HCT116 (cell line): ENCODE measurements at places on chromosomes 16 and 17.
A peak's percentile ranks its signal among the peaks of the same experiment; 100 is the strongest.

DNA sequence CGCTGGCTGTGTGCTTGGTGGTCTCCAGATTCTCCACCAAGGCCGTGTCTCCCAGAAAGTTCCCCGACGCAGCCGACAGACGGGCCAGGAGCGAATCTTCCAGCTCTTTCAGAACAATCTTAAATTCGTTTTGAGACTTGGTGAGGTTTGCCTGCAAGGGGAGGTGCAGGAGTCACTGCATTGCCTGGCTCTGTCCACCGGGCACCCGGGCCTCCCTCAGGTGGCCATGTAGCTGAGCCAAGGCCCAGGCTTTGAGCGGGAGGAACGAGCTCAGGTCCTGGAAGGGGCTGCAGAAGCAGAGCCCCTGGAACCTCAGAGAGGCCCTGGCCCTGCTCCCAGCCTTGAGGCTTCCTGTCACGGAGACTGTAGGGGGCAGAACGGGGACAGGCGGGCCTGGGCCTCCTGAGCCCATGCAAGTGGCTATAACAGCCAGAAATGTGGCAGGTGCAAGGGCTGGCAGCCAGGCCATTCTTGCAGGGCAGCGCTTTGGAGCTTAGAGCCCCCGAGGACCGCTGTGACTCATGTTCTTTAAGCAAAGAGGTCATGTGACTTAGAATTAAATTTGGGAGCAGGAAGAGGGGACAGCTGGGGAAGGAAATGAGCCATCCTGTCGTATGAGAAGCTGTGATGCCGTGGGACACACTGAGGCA is 72.4 kb downstream of the PGS1 start:
- H3K27me3 ChIP-seq: no peaks in the 10 kb centered on the region
- no peak for DNase-seq
- no peaks in the 10 kb centered on the region for H3K4me1 ChIP-seq
- no peak overlapping the region for H3K27ac ChIP-seq
- no peak overlapping the region for H3K4me3 ChIP-seq

- DNase-seq: no peak
- no peaks in the 10 kb centered on the region for H3K27me3 ChIP-seq
- peaks cover 11% of the 10 kb centered on the region for H3K36me3 ChIP-seq
Measured at GRCh38 chr16:89506791-89507191, 1.4 kb upstream of the SPG7 start.

- H3K4me1 ChIP-seq: peaks cover 14% of the 10 kb centered on the region
- no peaks in the 10 kb centered on the region for H3K27me3 ChIP-seq
- DNase-seq: no peak
- H3K4me3 ChIP-seq: no peak overlapping the region
- no peaks in the 10 kb centered on the region for H3K36me3 ChIP-seq
- no peak overlapping the region for H3K27ac ChIP-seq
Measured at GRCh38 chr16:4019371-4019791, 96.9 kb downstream of the ADCY9 start.

DNA sequence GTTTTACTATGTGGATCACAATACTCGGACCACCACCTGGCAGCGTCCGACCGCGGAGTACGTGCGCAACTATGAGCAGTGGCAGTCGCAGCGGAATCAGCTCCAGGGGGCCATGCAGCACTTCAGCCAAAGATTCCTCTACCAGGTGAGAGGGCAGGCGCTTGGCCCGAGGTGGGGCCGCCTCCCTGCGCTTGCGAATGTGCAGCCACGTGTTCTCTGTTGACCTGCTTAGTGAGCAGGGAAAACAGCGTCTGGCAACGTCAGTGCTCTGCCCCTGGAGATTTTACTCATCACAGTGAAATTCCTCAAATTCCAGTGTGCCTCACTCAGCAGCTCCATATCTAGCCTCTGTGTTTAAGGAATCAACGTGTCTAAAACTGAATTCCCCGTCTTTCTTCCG is 33.4 kb upstream of the CLEC18A start:
- H3K27ac ChIP-seq: no peak overlapping the region
- H3K4me3 ChIP-seq: no peak overlapping the region

GRCh38 chr17:18160128-18160856 is 23.3 kb upstream of the ALKBH5 start:
- H3K27me3 ChIP-seq: no peaks in the 10 kb centered on the region
- H3K27ac ChIP-seq: no peak overlapping the region
- H3K36me3 ChIP-seq: no peaks in the 10 kb centered on the region
- H3K4me3 ChIP-seq: no peak overlapping the region
- peaks cover 42% of the 10 kb centered on the region for H3K4me1 ChIP-seq

GRCh38 chr17:63156986-63157385 is 191.0 kb downstream of the TANC2 start:
- no peaks in the 10 kb centered on the region for H3K4me1 ChIP-seq
- DNase-seq: no peak
- H3K27ac ChIP-seq: no peak overlapping the region
- no peaks in the 10 kb centered on the region for H3K27me3 ChIP-seq
- H3K4me3 ChIP-seq: no peak overlapping the region

DNA sequence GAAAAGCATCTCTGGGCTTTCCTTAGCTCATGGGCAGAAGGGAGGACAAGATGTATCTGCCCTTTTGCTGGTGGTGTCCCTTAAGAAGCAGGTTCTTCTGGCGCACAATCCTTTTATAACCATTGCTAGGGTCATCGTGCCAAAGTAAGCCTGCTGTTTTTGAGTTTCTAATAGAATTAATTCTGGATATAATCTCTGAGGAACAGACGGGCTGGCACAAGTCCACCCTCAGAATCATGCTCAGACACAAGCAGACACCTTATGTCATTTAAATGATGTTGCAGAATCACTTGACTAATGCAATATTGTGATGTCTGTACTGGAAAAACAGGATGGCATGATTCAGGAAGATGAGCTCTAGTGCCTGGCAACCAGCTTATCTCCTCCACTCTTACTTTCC is 18.8 kb upstream of the MMD start:
- no peak overlapping the region for H3K4me3 ChIP-seq
- no peak for DNase-seq
- no peak overlapping the region for H3K27ac ChIP-seq

- H3K36me3 ChIP-seq: no peaks in the 10 kb centered on the region
- peaks cover 3% of the 10 kb centered on the region; the same call in 1 of the 2 replicates for H3K4me1 ChIP-seq
- H3K27me3 ChIP-seq: no peaks in the 10 kb centered on the region
- no peak overlapping the region for H3K27ac ChIP-seq
- H3K4me3 ChIP-seq: no peak overlapping the region
- DNase-seq: no peak
Measured at GRCh38 chr17:27657620-27658019, 26.6 kb downstream of the LGALS9 start.

DNA sequence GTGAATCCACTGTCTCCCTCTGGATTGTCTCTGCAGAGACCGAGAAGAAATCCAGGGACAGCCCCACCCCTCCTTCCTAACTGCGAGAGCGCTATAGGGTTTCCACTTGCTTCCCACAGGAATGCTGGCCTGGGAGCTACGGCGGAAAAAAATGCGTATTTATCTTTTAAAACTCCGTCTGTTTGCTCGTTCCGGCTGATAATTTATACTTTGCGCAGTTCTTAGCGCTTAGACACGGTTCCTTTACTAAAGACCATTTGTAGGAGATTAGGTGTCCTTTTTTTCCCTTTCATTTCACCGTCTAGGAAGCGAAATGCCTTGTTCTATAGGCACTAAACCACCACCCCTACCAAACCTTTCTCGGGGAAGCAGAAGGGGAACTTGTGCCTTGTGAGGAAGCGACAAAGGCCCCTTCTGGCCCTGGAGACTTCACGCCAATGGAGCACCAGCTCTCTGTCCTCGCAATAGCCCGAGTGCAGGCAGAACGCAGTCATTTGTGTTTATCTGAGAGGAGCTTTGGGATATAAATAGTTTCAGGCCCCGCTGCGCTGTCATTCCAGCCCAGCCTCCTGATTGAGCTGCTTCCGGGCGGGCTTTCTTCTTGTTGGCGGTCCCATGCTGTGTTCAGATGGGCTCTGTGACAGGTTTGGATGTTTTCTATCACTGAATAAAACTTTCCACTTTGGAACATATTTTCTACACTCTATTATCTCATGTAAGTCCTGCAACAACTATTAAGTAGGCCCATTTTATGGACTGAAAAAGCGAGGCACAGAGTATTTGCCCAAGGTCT is 791 bp upstream of the SUPT4H1 start:
- peaks cover 34% of the 10 kb centered on the region; the same call in 1 of the 2 replicates for H3K36me3 ChIP-seq
- peak overlapping the region; percentile 61 for H3K4me3 ChIP-seq
- no peaks in the 10 kb centered on the region for H3K27me3 ChIP-seq

- H3K27me3 ChIP-seq: no peaks in the 10 kb centered on the region
- no peak overlapping the region for H3K27ac ChIP-seq
- no peaks in the 10 kb centered on the region for H3K4me1 ChIP-seq
- DNase-seq: no peak
Measured at GRCh38 chr16:51290442-51291285, 139.6 kb upstream of the SALL1 start.

- H3K4me1 ChIP-seq: no peaks in the 10 kb centered on the region
- H3K27ac ChIP-seq: no peak overlapping the region
- no peaks in the 10 kb centered on the region for H3K36me3 ChIP-seq
- H3K4me3 ChIP-seq: no peak overlapping the region
Measured at GRCh38 chr16:72299684-72300243, 127.8 kb upstream of the PMFBP1 start.

DNA sequence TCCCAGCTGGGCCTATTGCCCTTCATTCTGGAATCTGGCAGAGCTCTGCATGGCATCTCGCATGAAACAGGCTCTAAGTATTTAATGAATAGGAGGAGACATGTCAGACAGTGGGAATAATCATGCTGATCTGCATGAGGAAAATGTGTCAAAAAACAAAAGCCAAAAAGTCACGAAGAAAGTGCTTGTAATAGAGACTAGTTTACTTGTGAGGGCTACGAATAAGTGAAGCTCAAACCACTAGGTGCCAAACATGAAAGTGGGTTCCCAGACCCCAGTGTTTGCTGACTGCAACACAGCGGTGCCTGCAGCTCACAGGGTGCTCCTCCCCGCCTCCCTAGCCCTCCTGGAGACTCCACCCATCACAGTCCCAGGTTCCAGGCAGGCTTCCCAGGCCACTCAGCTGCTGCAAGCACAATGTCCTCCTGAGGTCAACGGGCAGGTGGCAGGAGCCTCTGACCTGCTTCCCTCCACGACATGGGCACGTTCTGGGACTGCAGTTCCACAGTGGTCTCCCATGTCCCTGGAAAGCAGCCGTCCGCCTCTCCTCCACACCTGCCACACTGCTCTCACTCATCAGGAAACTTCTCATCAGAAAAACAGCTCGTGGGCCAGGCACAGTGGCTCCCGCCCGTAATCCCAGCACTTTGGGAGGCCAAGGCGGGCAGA is 96.5 kb downstream of the ANKRD11 start:
- H3K27ac ChIP-seq: no peak overlapping the region
- no peak for DNase-seq
- H3K36me3 ChIP-seq: no peaks in the 10 kb centered on the region
- H3K27me3 ChIP-seq: no peaks in the 10 kb centered on the region

DNA sequence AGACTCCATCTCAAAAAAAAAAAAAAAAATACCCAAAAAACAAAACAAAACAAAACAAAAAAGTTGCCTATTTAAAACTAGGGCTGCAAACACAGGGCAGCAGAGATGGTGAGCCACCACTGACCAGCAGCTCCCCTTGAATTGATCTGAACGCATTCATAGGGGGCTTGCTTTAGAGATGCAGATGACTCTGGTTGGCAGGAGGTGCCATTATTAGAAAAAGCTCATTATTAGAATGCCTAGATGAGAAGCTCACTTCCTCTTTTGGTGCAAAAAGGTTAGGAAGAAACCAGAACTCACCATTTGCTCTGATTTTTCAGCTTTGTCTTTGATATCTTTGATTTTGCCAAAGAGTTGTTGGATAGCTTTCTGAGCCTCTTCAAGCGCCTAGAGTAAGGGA is 53.1 kb downstream of the VPS53 start:
- no peak overlapping the region for H3K4me3 ChIP-seq
- no peak overlapping the region for H3K27ac ChIP-seq
- no peak for DNase-seq

DNA sequence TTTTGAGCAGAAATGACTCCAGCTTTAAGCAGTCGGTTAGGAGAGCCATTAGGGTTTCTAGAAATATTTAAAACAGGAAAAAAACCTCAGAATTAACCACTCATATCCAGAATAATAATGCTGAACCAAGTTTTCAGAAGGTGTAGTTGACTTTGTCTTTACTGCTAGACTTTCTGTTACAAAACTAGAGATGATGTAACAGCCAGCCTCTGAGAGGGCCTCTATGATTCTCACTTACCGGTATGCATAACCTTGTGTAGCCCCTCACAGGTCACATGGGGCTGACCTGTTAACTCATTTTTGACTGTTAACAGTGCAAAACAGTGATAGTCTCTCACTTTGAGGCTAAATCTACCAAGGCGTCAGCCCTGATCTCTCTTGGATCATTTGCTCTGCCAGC is 74.3 kb downstream of the TEX14 start:
- no peaks in the 10 kb centered on the region for H3K4me1 ChIP-seq
- no peaks in the 10 kb centered on the region for H3K27me3 ChIP-seq
- DNase-seq: no peak
- no peak overlapping the region for H3K27ac ChIP-seq
- no peak overlapping the region for H3K4me3 ChIP-seq

GRCh38 chr17:45224671-45225050 is 3.0 kb downstream of the FMNL1 start:
- peaks cover 71% of the 10 kb centered on the region for H3K4me1 ChIP-seq
- DNase-seq: no peak
- no peaks in the 10 kb centered on the region for H3K27me3 ChIP-seq
- H3K27ac ChIP-seq: no peak overlapping the region; the same call in 1 of the 2 replicates
- H3K4me3 ChIP-seq: no peak overlapping the region

- no peak for DNase-seq
- H3K27ac ChIP-seq: no peak overlapping the region
- 0 out of 2 replicates have a peak, but pooled peaks cover 4% of the 10 kb centered on the region for H3K4me1 ChIP-seq
- no peaks in the 10 kb centered on the region for H3K36me3 ChIP-seq
- H3K27me3 ChIP-seq: no peaks in the 10 kb centered on the region
- H3K4me3 ChIP-seq: no peak overlapping the region
Measured at GRCh38 chr16:49639739-49640431, 216.0 kb downstream of the ZNF423 start.

DNA sequence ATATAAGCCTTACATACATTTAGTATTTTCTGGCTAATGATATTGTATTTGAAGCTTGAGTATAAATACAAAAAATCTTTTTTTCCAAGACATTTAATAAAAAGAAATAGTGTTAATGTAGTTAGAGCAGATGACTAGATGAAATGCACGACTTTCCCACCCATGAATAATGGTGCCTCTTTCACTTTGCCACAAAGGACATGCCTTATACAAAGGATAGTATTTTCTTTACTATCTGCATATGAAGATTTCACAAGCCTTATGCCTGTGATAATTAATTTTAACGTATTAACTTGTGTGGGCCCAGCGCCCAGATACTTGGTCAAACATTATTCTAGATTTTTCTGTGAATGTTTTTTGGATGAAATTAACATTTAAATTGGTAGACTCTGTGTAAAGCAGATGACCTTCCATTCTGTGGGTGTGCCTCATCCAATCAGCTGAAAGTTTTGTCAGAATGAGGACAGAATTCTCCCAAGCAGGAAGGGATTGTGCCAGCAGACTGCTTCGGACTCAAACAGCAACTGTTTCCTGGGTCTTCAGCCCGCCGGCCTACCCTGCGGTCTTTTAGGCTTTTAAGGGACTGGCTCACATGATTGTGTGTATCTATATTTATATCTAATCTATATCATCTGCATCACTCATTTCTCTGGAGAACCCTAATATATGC is 115.4 kb downstream of the USP22 start:
- no peaks in the 10 kb centered on the region for H3K4me1 ChIP-seq
- no peak overlapping the region for H3K27ac ChIP-seq
- no peak for DNase-seq
- no peak overlapping the region for H3K4me3 ChIP-seq
- no peaks in the 10 kb centered on the region for H3K27me3 ChIP-seq
